ENCODE measurements at places on chromosomes 13 and 19. TPM values are rescaled to one million over a fixed set of nuclear protein-coding genes. Genes with fewer than 3 reads are reported as not detected.

The ONECUT3 gene
- total RNA-seq: not detected

The CYP2A6 gene
- total RNA-seq: not detected

The ZNF442 gene
- total RNA-seq: 6.3 TPM

The THSD8 gene
- not detected for total RNA-seq

The VSTM1 gene
- not detected for total RNA-seq

The UPK1A gene
- under 0.01 TPM for total RNA-seq

The LYPD4 gene
- not detected for total RNA-seq

The MAMSTR gene
- total RNA-seq: 0.28 TPM

The VSTM2B gene
- total RNA-seq: 0.28 TPM

The SLC10A2 gene
- not detected for total RNA-seq

The MYBPC2 gene
- not detected for total RNA-seq

The ICAM4 gene
- total RNA-seq: 0.85 TPM

The PRODH2 gene
- not detected for total RNA-seq

The KCNRG gene
- total RNA-seq: 2.9 TPM

Measured in regular cardiac myocyte (primary cell).